ENCODE measurements at places on chromosomes 2 and 18.

DNA sequence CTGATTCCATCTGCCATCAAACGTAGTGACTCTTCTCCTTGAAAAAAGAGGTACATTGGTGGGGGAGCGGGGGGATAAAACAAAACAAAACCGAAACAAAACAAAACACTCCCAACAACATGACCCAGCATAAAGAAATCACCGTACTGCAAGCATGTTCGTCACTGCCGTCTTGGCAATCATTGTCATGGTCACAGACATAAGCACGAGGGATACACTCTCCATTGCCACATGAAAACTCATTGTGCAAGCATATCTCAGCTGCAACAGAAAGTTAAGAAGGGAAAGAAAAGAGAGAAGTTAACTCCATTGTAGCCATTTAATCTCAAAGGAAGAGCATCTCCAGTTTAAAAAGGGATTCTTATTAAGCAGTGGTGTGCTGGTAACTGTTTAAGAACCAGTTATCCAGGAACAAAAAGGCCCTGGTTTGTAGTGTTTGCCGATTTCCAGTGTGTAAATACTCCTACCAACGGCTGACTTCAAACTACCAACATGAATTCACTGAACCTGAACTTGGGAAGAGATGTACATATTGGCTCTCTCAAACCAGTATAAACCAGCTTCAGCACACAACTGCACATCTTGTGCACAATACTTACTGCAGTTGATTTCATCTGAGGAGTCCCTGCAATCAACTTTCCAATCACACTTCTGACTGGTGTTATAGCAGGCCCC, 68.2 kb downstream of the LRP2 start:
- no peak for DNase-seq

DNA sequence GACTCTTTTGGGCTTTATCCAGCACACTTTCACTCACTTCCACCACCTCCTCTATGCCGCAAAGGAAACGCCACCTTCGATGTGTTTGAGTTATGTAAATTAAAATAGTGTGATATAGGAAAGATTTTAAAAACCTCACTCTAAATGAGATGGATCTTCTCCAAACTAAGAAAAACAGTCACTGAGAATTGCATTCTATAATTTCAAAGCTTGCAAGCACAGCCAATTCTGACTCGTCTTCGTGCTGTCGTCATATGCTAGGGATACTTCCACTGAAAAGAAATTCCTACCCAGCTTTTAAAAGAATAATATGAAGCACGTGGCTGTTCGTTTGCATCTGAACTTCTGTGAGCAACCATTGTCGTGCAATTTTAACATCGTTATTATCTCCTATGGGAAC, 162.5 kb downstream of the SH3BP4 start:
- DNase-seq = no peak

GRCh38 chr2:47631792-47632398, 151.1 kb upstream of the MSH6 start:
- DNase-seq = no peak

GRCh38 chr18:35376393-35376741, 770 bp downstream of the ZNF396 start:
- peak; percentile 20 for DNase-seq

- no peak for DNase-seq
Observed at GRCh38 chr2:173983391-173983871, 18.3 kb upstream of the SP3 start.

GRCh38 chr18:77948567-77948966, 698.9 kb downstream of the GALR1 start:
- DNase-seq = no peak

DNA sequence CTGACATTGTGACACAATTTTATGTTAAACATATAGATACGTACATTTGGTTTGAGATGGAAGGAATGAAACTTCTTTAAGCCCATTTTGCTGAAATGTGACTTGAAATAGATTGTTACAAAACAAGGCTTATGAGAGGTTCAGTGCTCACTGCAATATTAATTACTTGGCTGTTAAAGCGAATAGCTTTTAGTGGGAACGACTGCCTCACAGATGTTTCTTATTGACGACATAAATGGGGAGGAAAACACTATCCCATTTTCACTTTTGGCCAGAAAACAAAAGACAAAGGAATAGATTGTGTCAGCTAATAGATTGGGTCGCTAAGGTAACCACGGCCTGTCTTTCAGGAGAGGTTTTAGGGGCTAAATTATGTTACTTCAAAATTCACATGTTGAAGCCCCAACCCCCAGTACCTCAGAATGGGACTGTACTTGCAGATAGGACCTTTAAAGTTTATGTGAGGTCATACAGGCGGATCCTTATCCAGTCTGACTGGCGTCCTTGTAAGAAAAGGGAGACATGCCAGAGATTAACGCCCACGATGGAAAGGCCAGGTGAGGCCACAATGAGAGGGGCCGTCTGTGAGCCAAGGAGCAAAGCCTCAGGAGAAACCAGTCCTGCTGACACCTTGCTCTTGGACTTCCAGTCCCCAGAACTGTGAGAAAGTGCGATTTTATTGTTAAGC, 10.8 kb downstream of the INPP1 start:
- DNase-seq = no peak

DNA sequence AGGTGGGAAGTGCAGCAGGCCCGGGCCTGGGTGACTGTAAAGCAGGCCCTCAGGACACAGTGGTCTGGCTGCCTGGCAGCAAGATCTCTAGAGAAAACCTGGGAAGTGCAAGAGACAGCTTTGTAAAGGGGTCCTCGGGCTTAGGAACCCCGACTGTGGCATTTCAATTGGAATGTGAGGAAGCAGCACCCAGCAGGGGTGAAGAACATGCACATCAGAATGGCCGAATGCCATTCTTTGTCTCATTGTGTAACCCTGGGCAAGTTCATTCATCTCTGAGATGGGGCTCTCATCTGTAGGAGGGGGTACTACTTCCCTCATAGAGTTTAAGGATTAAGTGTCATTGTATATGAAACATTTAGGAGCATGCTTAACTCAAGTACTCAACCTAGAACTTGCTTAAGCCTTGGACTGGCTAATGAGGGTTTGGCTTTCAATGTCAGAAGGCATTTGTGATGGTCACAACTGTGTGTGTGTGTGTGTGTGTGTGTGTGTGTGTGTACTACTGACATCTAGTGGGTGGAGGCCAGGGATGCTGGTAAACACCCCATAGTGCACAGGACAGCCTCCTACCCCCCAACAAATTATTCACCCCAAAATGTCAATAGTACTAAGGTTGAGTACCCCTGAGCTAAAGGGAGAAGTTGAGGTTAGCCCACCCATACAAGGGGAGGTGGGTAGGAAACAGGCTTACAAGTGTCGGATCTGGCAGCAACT, 29.3 kb downstream of the MEX3C start:
- DNase-seq = peak; percentile 23

DNA sequence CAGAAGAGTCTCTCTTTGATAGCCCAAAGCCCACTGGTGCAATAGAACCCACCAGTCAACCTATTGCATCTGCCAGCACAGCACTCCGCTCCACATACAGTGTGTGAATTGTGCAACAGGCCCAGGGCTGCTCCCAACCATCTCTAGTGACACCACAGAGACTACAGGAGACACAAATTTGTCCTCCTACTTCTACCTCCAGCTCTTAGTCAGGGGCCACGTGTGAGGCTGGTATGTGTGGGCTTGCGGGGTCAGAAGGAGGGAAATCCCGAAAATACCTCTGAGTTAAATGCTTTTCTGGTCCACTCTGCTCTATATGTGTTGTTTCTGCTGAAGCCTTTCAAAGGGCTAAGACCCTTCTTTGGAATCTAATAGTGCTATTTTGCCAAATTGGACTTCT, 18.0 kb downstream of the DGUOK start:
- no peak for DNase-seq

- DNase-seq = no peak
Observed at GRCh38 chr18:33076601-33077000, 303.8 kb upstream of the KLHL14 start.

- DNase-seq = no peak
Observed at GRCh38 chr2:24824071-24824588, 30.9 kb downstream of the CENPO start.

DNA sequence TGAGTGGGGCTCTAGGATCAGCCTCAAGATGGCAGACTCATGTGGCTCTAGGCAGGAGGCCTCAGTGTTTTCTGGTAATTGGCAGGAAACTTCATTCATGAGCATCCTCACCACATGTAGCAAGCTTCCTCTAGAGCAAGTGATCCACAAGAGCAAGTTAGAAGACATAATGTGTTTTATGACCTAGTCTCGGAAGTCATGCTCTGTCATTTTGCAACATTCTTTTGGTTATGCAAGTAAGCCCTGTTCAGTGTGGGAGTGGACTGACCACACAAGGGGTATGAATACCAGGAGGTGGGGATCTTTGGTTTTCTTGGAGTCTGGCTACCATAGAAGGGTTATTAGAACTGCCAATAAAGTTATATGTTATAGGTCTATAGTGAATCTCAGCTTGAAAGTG, 66.8 kb upstream of the STK39 start:
- DNase-seq = no peak

DNA sequence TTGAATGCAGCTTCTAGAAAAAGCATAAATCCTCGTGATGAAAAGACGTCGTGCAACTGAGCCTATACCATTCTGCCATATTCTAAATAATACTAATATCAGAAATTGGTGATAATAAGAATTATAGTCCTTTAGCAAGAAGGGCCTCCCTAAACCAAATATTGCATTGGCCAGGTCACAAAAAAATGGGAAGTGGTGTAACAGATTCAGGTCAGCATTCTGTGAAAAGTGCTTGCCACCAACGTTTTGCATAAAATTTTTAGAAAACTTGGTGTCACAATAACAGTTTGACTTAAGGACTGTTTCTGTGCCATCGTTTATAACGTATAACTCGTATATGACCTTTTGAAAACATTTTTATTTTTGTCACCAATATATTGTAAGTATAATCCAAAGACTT, 603.6 kb downstream of the CPS1 start:
- no peak for DNase-seq

- DNase-seq = no peak
Observed at GRCh38 chr2:175621821-175622220, 380.2 kb downstream of the LNPK start.

GRCh38 chr18:46433121-46433826, 223.7 kb downstream of the LOXHD1 start:
- no peak for DNase-seq

- DNase-seq = no peak
Observed at GRCh38 chr2:187505065-187505672, 49.1 kb downstream of the TFPI start.

DNA sequence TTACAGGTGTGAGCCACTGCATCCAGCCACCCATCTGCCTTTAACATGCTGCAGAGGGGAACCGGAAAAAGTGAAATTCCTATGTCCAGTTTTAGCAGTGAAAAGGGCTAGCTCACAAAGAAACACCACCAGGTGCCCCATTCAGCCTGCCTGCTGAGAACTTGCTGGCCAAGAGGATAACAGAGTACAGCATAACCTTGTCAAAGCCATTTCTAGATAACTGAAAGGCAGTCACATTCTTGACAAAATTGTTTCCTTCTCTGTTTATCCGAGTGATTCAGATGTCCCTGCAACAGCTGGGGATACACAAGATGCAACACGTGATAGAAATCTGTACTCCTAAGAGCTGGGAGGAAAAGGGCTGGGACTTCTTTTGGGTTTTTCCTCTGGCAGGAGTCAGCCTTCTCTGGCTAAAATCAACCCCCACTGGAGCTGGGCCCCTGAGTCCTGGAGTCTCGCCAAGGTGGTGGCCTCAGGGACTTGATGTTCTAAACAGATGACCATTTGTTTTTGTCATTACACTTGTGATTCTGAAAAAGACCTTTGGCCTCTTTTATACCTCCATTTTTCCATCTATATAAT, 505.4 kb downstream of the BCL11A start:
- DNase-seq = no peak

- DNase-seq = no peak
Observed at GRCh38 chr2:237574894-237575868, 8.8 kb downstream of the PRLH start.

- DNase-seq = no peak
Observed at GRCh38 chr18:24987303-24988252, 364.4 kb downstream of the ZNF521 start.

DNA sequence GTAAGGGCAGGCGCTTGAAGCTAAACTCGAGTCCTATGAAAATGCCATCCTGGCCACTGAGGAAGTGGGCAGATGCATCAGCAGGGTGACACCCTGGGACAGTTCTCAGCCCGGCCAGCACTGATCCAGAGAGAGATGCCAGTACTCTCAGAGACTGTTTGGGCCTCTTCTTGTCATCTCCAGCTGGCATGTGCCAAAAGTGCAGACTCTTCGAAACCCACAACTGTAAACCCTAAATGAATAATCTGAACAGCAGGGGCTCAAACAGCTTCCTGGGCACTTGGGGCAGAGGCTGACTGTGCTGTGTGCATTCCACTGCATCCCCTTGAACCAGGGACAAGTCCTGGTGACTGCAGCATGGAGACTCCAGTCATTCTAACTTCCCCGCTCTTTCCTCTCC, 204.2 kb upstream of the SMAD2 start:
- no peak for DNase-seq

DNA sequence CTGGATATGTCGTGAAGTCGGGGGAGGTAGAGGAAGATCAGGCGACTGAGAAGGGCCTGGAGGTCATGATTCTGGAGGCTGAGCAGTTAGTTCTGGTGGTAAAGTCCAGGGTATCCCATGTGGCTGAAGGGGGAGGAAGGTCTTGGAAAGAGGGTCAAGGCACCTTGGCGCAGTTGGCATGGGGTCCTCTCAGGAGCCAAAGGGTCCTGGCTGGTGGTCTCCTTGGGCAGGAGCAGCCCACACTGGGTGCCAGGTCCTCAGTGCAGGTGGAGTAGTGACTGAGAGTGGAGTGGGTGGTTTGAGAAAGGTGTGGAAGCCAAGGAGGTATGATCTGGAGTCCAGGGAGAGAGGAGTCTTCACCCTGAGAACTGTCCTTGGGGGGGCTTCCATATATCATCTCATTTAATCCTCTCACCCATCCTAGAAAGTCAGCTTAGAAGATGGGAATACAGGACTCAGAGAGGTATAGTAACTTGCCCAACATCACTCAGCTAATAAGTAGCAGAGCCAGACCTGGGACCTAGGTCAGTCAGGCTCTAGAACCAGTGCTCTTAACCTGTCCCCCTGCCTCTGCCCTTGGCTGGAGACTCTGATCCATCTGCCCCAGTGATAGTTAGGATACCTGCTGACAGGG, 24.5 kb downstream of the FBXO41 start:
- DNase-seq = no peak

DNA sequence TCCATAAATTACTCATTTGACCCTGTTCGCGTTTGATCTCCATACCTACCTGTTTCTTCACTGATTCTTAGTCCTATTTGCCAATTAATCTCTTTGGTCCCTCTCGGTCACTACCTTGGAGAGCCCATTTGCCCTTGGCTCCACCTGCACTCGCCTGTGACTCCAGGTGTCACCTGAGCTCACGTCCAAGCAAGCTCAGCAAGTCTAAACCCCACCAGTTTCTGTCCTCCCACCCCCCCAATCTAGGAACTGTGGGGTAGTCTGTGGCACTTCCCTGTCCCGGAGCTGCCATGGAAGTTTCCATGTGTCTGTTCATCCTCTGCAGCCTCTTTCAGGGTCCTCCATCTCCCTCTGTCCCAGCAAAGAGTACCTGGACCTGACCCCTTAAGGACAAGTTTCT, 68.1 kb upstream of the BCL2L11 start:
- DNase-seq = no peak

Data from CD4-positive, alpha-beta T cell treated with Interferon alpha-2 for 1 hour (primary cell).